Umbilical cord (tissue), 2 donors: ENCODE measurements at places on chromosomes 1 and 21.

- DNase-seq, result no peak
Observed at GRCh38 chr1:231410036-231410612, 12.0 kb downstream of the EGLN1 start.

GRCh38 chr1:215667761-215668160, 100.7 kb downstream of the KCTD3 start:
- DNase-seq, result no peak

- DNase-seq, result no peak
Observed at GRCh38 chr1:34684266-34684665, 70.6 kb upstream of the GJB5 start.

GRCh38 chr1:240608707-240609106, 3.2 kb downstream of the GREM2 start:
- DNase-seq, result no peak

- DNase-seq, result no peak
Observed at GRCh38 chr1:113286156-113286555, 104.2 kb upstream of the MAGI3 start.

DNA sequence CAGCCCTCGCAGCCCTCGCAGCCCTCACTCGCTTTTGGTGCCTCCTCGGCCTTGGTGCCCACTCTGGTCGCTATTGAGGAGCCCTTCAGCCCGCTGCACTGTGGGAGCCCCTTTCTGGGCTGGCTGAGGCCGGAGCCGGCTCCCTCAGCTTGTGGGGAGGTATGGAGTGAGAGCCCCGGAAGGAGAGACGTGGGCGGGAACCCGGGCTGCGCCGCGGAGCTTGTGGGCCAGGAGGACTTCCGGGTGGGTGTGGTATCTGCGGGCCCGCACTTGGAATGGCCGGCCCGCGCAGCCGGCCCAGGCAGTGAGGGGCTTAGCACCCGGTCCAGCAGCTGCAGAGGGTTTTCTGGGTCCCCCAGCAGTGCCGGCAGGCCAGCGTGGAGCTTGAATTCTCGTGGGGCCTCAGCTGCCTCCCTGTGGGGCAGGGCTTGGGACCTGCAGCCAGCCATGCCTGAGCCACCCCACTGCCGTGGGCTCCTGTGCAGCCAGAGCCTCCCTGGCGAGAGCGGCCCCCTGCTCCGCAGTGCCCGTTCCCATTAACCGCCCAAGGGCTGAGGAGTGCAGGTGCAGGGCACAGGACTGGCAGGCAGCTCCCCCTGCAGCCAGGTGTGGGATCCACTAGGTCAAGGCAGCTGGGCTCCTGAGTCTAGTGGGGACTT, 9.9 kb upstream of the CFHR2 start:
- no peak for DNase-seq

- DNase-seq, result no peak
Observed at GRCh38 chr1:240271081-240271480, 179.4 kb downstream of the FMN2 start.

DNA sequence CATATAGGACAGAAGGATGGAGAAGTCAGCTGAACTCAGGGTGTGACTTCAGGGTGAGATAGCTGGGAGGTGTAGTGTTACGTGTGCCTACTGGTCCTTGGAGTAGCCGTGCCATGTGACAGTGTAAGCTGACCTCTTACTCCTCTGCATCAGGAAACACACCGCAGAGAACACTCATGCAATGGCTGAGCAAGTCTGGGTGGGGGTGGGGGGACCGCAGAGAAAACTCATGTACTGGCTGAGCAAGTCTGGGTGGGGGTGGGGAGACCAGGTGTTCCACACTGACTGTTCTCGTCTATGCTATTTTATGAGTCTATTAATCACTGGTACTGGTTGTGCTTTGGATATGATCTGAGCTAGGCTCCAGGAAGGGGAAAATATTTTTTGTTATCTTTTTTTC, 233.1 kb downstream of the PAPPA2 start:
- peak; percentile 3 for DNase-seq

GRCh38 chr1:14686701-14687100, 88.2 kb downstream of the KAZN start:
- no peak for DNase-seq

GRCh38 chr21:14312871-14313270, 70.1 kb downstream of the HSPA13 start:
- DNase-seq, result peak; percentile 68

- DNase-seq, result no peak
Observed at GRCh38 chr21:25891596-25891995, 156.8 kb downstream of the GABPA start.

DNA sequence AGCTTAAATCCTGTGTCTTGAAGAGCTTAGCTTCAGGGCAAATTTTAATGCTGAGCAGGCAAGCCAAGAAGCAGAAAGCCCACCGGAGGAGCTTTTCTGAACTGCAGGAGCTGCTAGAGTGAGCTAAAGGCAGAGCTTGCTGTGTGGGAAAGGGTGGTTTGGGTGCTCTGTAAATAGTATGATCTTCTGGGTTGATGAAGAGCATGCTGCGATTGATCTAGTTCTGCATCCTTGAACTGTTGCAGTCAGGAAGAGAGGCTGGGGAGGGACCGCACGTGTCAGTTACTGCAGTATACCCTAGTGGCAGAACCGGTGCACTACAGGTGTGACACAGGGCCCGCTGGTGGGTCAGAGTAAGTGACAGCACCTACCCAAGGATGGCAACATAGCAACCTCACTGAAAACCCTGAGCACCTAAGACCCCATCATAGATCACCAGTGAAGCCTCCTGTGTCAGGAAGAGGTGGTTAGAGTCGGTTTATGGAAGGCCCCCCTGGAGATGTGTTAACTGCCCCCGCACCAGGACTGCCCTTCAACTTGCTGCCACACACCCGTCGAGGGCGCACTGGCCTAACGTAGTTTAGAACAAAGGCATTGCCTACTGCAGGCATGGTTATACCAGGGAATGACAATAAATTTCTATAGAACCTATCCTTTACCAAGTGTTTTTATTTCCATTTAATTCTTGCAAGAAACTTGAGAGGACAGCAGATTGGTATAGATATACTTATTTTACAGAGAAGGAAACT, 146.0 kb upstream of the KIAA0040 start:
- DNase-seq, result no peak

- DNase-seq, result no peak
Observed at GRCh38 chr1:201954263-201955008, 867 bp upstream of the TIMM17A start.

GRCh38 chr1:169931795-169932231, 38.1 kb upstream of the SCYL3 start:
- DNase-seq, result peak; percentile 78

DNA sequence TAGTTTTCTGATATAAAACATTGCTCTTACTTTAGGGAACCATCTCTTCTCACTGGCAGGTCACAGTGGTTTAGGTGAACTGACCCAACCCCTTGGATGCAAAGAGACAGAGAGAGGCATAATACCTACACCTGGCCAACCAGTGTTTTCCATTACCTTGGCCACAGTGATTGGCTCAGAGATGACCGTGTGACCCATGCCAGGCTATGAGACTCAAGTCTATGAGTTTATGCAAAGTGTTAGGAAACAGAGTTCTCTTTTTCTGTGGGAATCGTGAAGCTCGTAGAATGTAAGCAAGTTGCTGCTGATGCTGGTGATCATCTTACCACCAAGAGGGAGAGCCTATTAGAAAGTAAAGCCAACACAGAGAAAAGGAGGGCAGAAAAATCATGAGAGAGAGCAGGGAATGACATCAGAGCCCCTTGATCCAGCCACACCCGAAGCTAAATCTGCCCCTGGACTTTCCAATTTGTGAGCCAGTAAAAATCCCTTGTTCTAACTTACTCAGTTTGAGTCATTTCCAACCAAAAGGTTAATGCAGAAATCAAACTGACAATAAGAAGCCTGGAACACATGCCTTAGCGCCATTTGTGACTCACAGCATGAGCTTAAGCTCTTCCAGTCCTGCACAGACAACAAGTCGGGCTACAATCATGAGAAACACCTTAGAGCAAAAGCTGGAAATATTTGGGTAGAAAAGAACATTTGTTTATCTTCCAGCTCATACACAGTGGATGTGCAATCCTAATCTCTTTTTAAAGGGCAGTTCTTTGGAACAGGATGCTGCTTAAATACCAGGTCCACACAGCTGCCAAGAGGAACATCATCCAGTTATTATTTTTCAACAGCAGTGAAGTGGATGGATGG, 81.3 kb upstream of the KAZN start:
- peak; percentile 91 for DNase-seq

DNA sequence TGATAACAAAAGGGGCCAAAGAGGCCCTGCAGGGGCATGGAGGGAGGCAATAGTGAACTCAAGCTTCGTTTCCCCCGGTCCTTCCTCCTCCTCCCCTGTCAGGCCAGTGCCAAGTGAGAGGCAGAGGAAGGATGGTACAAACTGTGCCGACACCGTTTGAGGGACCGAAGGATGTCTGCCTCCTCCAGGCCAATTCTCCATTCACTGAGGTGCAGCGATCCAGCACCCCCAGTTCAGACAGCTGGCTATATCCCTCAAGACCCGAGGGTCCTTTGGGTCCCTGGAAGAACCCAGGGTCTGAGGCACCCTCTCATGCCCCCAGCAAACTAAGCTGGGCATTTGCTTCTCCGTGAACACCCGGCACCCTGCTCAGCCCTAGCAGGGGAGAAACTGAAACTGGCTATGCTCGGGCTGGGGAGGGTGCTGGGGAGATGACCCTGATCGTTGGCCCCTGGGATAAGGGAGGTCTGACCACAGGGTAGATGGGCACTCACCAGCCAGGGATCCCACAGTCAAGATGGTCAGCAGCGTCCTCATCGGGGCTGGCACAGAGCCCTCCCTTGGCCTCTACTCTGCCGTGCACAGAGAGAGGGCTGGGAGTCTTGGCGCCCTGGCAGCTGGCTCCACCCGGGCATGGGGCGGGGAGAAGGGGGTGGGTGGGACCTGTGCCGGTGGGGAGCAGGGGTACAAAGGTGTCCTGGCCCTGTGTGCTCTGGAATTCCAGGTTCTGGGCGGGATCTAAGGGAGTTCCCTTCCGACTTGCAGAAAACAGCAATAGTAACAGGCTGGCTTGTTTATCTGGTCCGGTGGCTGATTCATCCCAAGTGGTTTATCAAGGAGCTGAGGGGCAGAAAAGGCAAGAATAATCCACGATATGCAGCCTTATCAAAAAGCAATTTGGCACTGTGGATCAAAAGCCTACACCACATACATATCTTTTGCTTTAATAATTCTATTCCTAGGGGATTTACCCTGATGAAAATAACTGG, at the start of gene IL22RA1:
IL22RA1 (minus strand) TSS at position 595 of the 989 bp plus-strand sequence; CDS start at position 537, 58 bp downstream.
- DNase-seq, result peak; percentile 66

- DNase-seq, result no peak
Observed at GRCh38 chr1:55699228-55699627, 484.1 kb upstream of the USP24 start.

- peak; percentile 41 for DNase-seq
Observed at GRCh38 chr1:247415423-247416361, at the start of gene NLRP3. TSS of gene NLRP3 (plus strand) at chr1:247416173. CDS start at chr1:247418801, 2,628 bp downstream.

DNA sequence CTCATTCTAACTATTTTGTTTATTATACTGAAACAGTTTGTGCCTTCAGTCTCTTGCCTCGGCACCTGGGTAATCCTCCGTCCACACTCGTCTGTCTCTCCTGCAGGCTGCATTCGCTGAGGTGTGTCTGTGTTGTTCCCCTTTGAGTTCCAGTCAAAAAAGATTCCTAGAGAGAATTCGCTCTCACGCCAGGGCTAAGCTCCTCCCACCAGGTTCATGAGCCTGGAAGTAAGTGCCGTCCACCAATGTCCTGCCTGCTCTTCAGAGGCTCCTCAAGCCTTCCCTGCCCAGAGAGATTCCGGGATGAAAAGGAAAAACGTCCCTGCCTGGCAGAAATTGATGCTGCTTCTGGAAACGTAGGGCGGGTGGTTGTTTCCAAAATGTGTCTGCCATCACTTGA, 12.9 kb downstream of the KIAA2013 start:
- DNase-seq, result peak; percentile 18

- no peak for DNase-seq
Observed at GRCh38 chr1:156064615-156065014, 3.7 kb downstream of the RAB25 start.

- no peak for DNase-seq
Observed at GRCh38 chr1:50452700-50453099, 29.5 kb upstream of the DMRTA2 start.

- DNase-seq, result peak; percentile 33
Observed at GRCh38 chr21:35475762-35476161, 426.7 kb upstream of the RUNX1 start.

DNA sequence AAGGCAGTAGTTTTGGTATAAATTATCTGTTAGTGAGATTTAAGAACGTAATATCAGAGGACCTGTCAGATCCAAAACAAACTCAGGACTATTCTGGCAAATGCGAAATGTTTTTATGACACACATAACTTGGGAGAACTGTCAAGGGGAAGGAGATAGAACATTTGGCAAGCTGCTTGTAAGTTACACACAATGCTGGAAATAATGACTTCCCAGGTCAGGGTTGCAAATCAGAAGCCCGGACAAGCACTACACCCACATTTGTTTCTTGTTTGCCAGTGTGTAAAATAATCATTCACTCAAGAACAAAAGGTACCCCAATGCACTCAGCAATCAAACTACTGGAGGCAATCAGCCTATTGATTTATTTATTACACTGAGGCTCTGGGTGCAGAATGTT, 354.7 kb downstream of the KCNH1 start:
- DNase-seq, result no peak

GRCh38 chr21:35818597-35818996, 241.7 kb downstream of the SETD4 start:
- DNase-seq, result no peak

GRCh38 chr1:2912424-2913061, 108.7 kb upstream of the ACTRT2 start:
- DNase-seq, result no peak

- no peak for DNase-seq
Observed at GRCh38 chr1:94336991-94337390, 81.2 kb upstream of the ABCD3 start.

- no peak for DNase-seq
Observed at GRCh38 chr1:24895511-24895910, 34.6 kb downstream of the RUNX3 start.

DNA sequence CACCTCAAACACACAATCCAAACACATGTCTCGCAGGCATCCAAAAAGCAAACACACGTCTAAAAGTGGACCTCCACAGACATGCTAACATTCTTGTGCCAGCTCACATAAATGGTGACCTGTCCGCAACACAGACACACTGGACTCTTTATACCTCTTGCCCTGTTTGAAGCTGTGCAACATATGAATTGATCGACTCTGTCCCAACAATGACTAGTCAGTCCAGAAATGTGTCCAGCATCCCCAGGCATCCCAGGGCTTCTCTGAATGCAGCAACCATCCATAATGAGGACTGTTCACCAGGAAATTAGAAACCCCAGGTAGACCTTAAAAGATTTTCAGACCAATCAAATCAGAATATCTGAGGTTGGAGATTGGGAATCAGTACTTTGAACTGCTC, 3.2 kb downstream of the DDR2 start:
- DNase-seq, result no peak

GRCh38 chr21:25421321-25422028, 185.8 kb downstream of the MRPL39 start:
- peak; percentile 15 for DNase-seq

- no peak for DNase-seq
Observed at GRCh38 chr1:66951513-66951912, 26.7 kb downstream of the MIER1 start.
